ENCODE measurements at places on chromosomes 7 and 10. TPM values are rescaled to one million over a fixed set of nuclear protein-coding genes. Genes with fewer than 3 reads are reported as not detected.

Gene SCART1
- 6.2 TPM for total RNA-seq

Gene NUTM2E
- not detected for total RNA-seq

Gene KNDC1
- total RNA-seq, result 0.17 TPM

Gene MYL10
- total RNA-seq, result not detected

Gene SPDYE2B
- total RNA-seq, result not detected

Gene ADIRF
- not detected for total RNA-seq

Gene PAPOLB
- not detected for total RNA-seq

Gene STEAP1B
- total RNA-seq, result not detected

Gene CCDC126
- total RNA-seq, result 5.2 TPM

Gene HOXA11
- total RNA-seq, result not detected

Gene TRPV6
- total RNA-seq, result not detected

Gene INMT
- not detected for total RNA-seq

Gene GIGYF1
- 40.2 TPM for total RNA-seq

Gene THSD7A
- total RNA-seq, result not detected

Gene EMX2
- total RNA-seq, result not detected

Gene CACNA2D1
- total RNA-seq, result not detected

Gene BLNK
- total RNA-seq, result not detected

Gene PNLIP
- total RNA-seq, result not detected

Gene HOXA3
- total RNA-seq, result not detected

Gene CALN1
- total RNA-seq, result not detected

Gene SPACDR
- 3.9 TPM for total RNA-seq

Gene TDRD1
- 0.90 TPM for total RNA-seq

Gene RADIL
- total RNA-seq, result 0.15 TPM

Gene UTF1
- total RNA-seq, result not detected

Gene AKR1C3
- 0.33 TPM for total RNA-seq

Gene CNTNAP2
- total RNA-seq, result not detected

Gene ZCWPW1
- 4.0 TPM for total RNA-seq

Gene EBLN1
- total RNA-seq, result not detected

Gene SNCG
- total RNA-seq, result not detected

Gene KIAA1217
- 1.1 TPM for total RNA-seq

Gene NT5C3A
- total RNA-seq, result 38.5 TPM

Gene SLC26A5
- not detected for total RNA-seq

Gene CD36
- not detected for total RNA-seq

Gene ACADSB
- 22.1 TPM for total RNA-seq

Gene CTTNBP2
- total RNA-seq, result not detected

Gene FAM149B1
- 12.8 TPM for total RNA-seq

Gene C10orf90
- total RNA-seq, result not detected

Gene SLC29A4
- 0.56 TPM for total RNA-seq

Gene C7orf25
- 4.3 TPM for total RNA-seq

Gene ACBD7
- total RNA-seq, result 1.9 TPM

Gene GNGT1
- not detected for total RNA-seq

Gene PRKRIP1
- total RNA-seq, result 20.8 TPM

Gene FFAR4
- total RNA-seq, result not detected

Gene CARD11
- 107 TPM for total RNA-seq

Gene LRIT1
- not detected for total RNA-seq

Gene POT1
- total RNA-seq, result 32.7 TPM

Gene CLRN3
- not detected for total RNA-seq

Gene HMX3
- total RNA-seq, result 0.24 TPM

Gene EVX1
- not detected for total RNA-seq

Gene SFTPD
- 0.33 TPM for total RNA-seq

Gene ZNF804B
- not detected for total RNA-seq

Measured in activated CD4-positive, alpha-beta memory T cell treated with anti-CD3 and anti-CD28 coated beads for 36 hours (primary cell).